Activated CD4-positive, alpha-beta T cell treated with anti-CD3 and anti-CD28 coated beads, Interleukin-2, amount 50 U/mL, for 1 hour (primary cell): ENCODE measurements at places on chromosomes 3 and 15.

DNA sequence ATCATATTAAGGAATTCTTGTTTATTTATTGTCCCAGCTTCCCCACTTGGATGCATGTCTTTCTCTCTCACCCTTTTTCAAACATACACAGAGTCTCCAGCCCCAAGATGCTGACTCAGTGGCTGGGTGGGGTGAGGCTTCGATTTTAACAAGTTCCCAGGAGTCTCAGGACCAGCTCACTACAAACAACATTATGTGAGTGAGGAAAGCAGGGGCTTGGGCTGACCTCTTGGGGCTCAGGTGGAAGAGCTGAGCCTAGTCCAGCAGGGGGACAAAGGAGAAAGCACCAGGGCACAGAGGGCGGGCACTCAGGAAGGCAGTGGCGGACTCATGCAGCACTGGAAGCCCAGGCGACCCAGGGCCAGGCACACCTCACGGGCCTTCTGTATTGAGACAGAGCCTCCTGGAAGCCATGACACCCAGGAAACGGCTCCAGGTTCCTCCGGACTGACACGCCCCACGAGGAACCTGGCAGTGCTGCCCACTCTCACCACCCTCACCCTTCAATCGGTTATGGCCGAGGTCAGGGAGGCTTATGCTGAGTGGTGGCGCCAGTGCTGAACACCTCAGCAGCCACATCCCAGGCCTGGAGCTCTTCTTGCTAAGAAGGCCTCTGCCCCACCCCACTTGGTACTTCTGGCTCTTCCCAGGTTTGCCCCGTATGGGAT is 97.4 kb downstream of the LRIG1 start:
- no peak for DNase-seq

DNA sequence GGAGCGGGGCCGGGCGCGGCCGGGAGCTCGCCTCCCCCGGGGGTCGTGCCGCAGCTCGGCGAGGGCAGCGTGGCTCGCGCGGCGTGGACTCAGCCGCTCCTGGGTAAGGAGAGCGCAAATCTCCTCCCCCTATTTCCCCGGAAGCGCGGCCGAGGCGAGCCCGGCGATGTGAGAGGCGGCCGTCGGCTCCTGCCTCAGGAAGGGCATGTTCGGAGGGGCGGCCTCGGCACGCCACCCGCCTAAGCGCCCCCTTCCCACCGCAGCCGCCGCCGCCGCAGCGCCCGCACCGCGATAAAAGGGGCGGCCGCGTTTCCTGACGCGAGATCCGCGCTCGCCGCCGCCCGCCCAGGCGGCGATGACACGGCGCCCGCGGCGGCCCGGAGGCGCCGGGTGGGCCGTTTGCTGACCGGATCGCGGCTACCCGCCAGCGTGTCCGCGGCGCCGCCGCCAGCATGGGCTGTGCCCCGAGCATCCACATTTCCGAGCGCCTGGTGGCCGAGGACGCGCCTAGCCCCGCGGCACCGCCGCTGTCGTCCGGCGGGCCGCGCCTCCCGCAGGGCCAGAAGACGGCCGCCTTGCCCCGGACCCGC is at the start of gene PDE8A:
Gene PDE8A, plus strand, starts transcription at position 146 of the 590 bp plus-strand sequence. Its CDS starts 307 bp downstream, at position 453.
- peak; percentile 44 for DNase-seq

GRCh38 chr3:190227064-190227463 is 95.2 kb downstream of the CLDN1 start:
- no peak for DNase-seq

GRCh38 chr15:51849860-51850259 is 20.4 kb downstream of the TMOD3 start:
- DNase-seq = no peak

- no peak for DNase-seq
These were observed 39.2 kb downstream of the MASP1 start for GRCh38 chr3:187252311-187252710.

GRCh38 chr15:58189148-58189811 is 51.1 kb downstream of the AQP9 start:
- no peak for DNase-seq

DNA sequence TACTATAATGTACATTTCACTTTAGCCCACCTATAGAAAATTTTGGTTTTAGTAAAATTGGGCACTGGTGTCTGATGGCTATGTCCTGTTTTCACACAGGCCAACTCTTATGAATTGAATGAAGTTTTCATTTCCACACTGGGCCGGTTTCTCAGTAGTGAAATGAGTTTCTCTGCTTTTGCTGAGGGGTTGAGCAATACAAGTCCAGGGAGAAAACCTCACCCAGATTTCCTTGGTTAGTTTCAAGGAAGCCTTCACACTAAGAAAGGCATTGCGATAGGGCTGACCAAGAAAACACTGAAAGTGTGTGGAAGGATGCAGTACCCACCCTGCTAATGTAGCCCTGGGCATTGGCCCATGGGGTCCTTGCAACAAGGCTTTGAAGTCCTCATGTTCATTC is 331.5 kb upstream of the CFAP20DC start:
- DNase-seq = no peak

GRCh38 chr3:171192176-171192854 is 165.8 kb upstream of the SLC2A2 start:
- no peak for DNase-seq
